WTC11 (cell line): ENCODE measurements at places on chromosomes 4 and X.

GRCh38 chr4:76276813-76277212, 25.3 kb downstream of the FAM47E start:
- no peak for DNase-seq

DNA sequence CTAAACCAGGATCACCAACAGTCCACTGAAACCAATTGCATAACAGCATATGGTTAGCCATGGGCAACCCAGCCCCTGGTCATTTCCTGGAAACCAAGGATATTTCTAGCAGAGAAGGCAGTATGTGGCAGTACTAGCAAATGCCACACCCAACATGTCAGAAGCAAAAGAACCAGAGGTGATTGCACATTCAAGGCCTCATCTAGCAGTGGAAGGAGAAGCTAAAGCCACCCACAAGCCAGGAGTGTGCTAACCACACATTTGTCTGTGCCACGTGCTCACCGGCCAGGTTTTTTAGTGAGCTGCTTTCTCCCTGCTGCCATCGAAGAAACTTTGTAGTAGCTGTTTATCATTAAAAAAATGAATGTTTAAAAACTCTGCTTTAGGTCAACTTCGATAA, 42.0 kb downstream of the TEC start:
- DNase-seq, result no peak

DNA sequence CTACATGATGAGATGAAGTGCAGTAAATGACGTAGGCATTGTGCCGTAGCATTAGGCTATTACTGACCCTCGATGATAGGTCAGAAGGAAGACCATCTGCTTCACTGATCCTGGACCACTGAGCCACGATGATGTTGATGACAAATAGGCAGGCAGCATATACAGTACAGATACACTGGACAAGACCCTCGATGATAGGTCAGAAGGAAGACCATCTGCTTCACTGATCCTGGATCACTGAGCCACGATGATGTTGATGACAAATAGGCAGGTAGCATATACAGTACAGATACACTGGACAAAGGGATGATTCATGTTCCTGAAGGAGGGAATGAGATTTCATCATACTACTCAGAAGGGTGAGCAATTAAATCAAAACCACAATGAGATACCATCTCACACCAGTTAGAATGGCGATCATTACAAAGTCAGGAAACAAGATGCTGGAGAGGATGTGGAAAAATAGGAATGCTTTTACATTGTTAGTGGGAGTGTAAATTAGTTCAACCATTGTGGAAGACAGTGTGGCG, 50.9 kb downstream of the BEND4 start:
- no peak for DNase-seq

DNA sequence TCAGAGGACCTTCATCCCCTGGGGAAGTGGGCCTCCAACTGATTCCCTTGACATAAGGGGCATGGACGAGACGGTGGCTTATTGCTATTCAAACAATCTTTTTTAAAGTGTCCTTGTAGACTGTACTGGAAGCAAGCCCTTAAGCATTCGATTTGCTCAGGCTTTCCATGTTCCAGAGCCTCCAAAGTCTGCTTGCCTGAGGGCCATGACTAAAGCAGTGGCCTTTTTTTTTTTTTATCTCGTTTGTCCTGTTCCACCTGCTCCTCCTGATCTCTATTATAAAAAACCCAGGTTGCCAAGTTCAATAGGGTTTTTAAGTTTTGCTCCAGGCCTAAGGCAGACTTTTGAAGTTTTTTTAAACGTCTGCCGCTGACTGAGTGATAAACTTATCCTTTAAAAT, 103.7 kb upstream of the AADAT start:
- no peak for DNase-seq

GRCh38 chr4:83388313-83388676, 53.6 kb upstream of the HPSE start:
- no peak for DNase-seq

- no peak for DNase-seq
These were observed 52.8 kb downstream of the NPFFR2 start for GRCh38 chr4:72084587-72085011.

DNA sequence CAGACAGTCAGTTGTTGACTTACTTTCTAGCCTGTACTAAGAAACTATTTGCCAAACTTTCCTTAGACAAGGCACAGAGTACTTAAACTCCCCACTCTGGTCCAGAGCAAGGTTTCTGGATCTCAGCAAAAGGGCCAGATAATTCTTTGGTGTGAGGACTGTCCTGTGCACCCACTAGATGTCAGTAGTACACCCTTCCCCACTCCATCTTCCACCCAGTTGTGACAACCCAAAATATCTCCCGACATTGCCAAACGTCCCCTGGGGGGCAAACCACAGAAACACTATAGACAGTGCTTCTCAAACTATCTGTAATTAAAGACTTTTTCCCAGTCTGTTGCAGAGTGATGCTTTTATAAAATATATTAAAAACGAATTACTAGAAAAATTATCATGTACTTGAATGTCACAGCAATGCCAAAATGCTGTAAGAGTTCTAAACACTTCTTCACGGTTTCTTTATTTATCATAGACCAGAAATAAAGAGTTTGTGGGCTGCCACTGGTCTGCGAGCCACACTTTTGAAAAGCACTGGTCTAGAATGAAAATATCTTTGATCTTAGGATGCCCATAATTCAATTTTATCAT, 203.5 kb downstream of the PRDM5 start:
- peak; percentile 28 for DNase-seq

GRCh38 chr4:76305971-76306881, at the start of gene STBD1:
Gene STBD1, plus strand, starts transcription at chr4:76306733. Its CDS starts 37 bp downstream, at chr4:76306770.
- peak; percentile 83 for DNase-seq

DNA sequence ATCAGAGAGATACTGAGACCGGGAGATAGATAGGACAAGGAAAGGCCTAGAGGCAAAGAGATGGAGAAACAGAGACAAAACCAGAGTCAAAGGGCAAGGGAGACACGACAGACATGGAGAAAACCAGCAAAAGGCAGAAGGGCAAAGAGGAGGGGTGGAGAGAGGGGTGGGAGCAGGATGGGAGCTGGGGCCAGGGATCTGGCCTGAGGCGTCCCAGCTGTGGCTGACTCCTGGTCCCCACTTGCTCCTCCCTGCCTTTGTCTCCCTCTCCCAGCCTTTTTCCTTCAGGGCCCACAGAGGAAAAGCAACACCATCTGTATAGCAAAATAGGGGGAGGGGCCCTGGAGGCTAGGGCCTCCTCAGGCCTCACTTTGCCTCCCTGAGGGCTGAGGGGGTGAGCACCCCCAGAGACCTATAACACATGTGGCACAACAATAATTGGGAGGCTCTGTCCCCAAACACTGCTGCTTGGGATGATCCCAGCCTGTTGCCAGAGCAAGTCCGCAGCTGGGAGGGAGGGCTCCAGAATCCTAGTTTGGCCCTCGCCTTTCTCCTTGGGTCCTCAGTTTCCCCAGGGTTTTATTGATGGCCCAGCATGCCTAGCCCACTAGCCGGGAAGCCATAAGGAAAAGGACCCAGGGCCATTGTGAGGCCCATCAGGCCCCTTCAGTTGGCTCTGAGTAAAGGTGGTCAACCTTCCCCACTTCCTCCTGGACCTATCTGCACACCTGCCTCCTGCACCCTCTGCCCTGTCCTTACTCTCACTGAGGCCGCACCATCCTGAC, 96.8 kb downstream of the PJA1 start:
- no peak for DNase-seq

- DNase-seq, result no peak
These were observed 183.6 kb upstream of the TRPC5 start for GRCh38 chrX:112266136-112266535.

DNA sequence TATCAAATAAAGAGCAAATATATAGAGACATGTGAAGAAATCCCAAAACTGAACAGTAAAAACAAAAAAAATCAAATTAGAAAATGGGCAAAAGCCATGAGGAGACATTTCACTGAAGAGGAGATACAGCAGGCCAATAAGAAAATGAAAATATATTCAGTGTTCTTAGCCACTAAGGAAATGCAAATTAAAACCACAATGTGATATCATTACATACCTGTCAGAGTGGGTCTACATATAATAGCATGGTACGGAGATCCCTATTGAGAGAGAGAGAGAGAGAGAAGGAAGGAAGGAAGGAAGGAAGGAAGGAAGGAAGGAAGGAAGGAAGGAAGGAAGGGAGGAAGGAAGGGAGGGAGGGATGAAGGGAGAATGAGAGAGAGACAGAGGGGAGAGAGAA, 707.0 kb upstream of the ACTRT1 start:
- DNase-seq, result no peak

- no peak for DNase-seq
These were observed 224.7 kb upstream of the PPP1R2C start for GRCh38 chrX:43002526-43003203.

GRCh38 chr4:7820031-7820818, 119.4 kb downstream of the AFAP1 start:
- DNase-seq, result no peak

DNA sequence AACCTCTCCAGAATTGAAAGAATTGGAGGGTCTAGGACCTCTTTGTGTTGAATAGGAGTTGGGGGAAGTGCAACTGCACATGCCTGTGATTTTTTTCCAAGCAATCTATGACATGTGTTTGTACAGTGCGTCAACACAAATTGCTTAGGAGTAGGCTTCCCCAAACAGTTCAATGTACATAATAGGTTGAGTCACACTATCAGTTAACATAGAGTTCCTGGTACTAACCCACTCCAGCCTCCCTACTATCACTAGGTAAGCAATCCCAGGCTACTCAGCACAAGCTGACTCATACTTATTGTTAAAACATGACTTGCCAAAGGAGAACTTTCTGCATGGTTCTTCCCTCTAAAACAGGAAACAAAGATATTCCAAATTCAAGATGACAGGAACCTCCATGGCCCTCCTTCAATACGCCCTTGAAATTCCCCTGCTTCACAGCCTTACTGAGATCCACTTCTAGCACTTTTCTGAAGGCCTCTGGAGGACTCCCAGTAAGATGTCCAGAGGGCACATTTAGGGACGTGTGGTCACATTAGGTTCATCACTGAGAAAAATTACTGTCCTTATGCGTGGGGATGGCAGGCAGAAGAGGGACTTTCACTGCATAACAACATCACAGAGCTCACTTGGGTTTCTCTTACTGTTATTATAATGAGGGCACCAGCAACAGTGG, 8.4 kb upstream of the VSIG1 start:
- DNase-seq, result no peak

DNA sequence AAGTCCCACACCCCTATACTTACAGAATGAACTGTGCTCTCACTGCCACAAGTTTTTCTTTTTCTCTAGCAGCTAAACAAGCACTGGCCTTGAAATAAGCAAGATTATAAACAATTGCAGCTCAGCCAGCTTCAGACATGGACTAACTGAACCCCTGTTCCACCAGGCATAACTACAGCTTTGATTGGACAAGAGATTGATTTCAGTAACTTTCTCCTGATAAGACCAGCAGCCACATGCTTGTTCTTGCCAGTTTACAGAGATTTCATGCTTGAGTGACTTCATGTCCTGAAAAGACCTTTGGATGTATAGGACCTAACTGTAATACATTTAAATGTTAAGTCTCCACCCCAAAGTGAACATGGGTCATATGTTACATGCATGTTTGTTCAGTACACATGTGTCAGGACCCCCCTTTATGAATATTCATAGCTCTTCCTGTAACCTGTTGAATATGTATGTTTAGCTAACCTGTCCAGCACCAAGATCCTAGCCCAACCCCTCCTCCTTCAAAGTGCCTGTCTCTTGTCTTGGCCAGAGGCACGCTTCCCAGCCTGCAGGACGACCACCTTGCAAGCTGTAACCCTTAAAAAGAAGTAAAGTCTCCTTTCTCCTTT, 27.9 kb downstream of the ZNF275 start:
- DNase-seq, result no peak

DNA sequence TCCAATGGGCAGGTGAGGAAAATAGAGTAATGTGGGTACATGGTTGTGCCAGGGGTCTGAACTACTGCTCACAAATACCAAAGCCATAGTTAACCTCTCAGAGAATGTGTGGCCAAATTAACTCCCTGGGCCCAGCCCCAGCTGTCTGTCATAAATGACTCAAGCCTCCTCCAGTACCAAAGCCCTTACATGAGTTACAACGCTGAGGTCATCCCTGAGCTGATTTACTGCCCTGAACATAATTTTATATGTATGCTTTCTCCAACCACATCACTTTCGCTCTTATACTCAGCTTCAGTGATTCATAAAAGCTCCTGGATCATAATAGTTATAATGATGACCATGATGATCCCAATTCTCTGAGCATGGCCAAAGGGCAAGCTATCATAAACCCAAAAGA, 283.9 kb downstream of the NKX6-1 start:
- DNase-seq, result no peak

- DNase-seq, result peak; percentile 34
These were observed 569 bp upstream of the FHL1 start for GRCh38 chrX:136146614-136147314.

DNA sequence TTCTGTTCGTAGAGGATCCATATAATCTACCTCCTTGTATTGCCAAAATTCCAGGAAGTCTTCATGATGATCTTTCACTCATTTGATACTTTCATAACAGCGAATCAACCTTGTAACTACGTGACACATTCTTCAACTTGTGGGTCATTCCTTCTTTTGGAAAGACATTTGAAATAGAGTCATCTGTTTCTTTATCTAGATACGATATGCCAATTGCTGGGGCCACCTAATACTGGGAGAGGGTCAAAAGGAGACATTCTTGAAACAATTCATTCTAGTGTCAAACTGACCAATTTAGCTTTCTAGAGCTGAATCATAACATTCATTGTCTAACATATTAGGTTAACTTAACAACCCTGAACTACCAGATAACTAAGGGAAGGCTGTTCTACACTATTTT, 62.9 kb upstream of the SMAD1 start:
- DNase-seq, result no peak

DNA sequence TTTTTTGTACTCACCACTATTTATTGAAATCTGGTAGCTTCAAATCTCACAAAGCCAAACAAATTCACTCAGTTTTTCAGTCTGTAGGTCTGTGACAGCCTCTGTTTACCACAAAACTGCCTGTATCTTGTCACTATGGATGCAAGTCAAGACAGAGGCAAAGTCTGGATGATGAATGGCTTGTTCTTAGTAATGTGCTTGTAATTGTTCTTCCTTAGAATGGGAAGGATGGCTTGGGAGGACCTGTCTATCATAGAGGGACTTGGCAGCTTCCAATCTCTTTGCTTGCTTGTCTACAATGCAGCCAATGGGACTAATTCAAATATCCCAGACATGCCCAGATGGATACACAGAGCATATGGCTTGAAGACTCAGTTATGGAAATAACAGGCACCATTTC, 141.2 kb upstream of the SCML1 start:
- no peak for DNase-seq

- no peak for DNase-seq
These were observed 119.7 kb upstream of the PCDH7 start for GRCh38 chr4:30600246-30601017.

GRCh38 chrX:52271206-52271605, 86.5 kb downstream of the MAGED4 start:
- peak; percentile 39 for DNase-seq

DNA sequence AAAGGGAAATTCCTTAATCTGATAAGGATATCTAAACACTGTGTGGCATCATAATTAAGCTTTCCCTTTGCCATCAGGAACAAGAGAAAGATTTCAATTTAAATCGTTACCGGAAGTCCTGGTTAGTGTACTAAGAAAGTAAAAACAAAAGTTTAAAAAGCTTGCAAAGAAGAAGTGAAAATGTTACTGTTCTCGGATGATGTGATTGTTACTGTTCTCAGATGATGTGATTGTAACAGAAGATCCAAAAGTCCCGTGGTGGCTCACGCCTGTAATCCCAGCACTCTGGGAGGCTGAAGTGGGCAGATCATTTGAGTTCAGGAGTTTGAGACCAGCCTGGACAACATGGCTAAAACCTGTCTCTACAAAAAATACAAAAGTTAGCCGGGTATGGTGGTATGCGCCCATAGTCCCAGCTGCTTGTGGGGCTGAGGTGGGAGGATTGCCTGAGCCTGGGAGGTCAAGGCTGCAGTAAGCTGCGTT, 62.5 kb downstream of the RGS12 start:
- no peak for DNase-seq
